ENCODE measurements at places on chromosomes 3 and 15.

- no peak for DNase-seq
Observed at GRCh38 chr3:53536282-53536681, 41.9 kb downstream of the CACNA1D start.

DNA sequence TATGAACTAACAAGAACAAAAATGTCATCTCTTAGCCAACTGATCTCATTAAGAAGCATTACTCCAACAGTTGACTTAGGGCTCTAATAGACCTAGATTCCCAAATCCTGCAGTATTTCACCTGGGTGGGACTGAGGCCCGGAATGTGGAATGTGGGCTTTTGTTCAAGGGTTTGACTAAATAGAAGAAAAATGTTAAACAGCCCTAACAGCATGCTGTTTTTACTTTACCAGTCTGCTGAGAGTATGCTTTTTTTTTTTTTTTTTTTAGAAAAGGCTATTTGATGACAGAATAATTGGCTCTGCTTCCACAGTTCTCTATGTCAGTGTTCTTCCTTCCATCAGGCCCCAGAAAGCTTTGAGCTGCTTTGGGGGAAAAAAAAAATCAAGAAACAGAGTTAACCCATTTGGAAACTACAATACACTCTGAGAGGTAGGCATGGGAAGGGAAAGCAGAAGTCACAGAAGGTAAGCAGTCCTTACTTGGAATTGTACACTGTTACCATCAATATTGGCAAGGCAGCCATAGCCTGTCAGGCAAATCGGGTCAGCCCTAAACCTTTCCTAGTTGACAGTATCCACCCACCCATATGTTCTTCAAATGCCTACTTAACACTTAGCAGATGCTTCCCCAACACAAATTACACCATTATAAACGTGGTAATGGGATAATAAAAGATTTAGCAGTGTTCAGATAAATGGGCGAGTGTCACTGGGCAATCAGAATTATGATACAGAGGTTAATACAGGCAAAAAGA, 224.2 kb downstream of the CNTN3 start:
- no peak for DNase-seq

GRCh38 chr3:55341502-55342031, 145.5 kb downstream of the WNT5A start:
- DNase-seq = no peak

DNA sequence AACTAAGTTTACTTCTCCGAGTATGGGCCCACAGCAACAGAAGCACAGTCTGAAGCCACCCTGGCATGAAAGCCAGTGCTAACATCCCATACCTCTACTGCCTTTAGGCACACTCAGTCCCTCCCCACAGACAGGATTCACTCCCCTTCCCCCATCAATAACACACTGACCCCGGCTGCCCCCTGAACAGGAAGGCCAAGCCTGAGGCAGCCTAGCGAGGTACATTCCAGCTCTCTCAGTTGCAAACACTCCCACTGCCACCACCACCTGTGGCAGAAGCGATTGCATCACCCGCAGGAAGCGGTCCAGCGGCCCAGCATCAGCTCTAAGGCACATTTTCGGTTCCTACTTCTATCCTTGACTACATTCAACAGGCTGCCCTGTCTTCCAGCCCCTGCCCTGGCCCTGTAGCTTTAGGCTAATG, 7.0 kb upstream of the BMF start:
- DNase-seq = peak; percentile 47

DNA sequence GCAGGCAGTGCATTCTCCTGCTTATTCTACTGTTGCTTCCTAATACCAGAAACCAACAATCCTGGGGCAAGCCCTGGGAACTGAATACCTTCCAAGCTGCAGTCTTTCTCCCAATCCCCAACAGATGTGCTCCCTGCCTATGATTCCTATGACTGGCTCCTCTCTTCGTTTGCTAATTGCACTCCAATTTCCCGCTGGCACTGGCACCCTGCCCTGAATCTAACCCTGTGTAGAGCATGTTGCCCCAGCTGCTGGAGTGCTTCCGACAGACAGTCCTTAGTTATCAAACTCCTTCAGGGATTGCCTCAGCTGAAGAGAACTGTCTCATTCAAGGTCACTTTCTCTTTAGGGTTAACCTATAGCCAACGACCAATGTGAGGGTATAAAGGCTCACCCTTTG, 214.1 kb downstream of the NECTIN3 start:
- no peak for DNase-seq

- no peak for DNase-seq
Observed at GRCh38 chr3:194281766-194282165, 69.4 kb downstream of the CPN2 start.

GRCh38 chr15:68228143-68228970, 1.2 kb downstream of the CLN6 start:
- DNase-seq = no peak

- DNase-seq = no peak
Observed at GRCh38 chr3:133799794-133800585, 5.6 kb upstream of the SRPRB start.

DNA sequence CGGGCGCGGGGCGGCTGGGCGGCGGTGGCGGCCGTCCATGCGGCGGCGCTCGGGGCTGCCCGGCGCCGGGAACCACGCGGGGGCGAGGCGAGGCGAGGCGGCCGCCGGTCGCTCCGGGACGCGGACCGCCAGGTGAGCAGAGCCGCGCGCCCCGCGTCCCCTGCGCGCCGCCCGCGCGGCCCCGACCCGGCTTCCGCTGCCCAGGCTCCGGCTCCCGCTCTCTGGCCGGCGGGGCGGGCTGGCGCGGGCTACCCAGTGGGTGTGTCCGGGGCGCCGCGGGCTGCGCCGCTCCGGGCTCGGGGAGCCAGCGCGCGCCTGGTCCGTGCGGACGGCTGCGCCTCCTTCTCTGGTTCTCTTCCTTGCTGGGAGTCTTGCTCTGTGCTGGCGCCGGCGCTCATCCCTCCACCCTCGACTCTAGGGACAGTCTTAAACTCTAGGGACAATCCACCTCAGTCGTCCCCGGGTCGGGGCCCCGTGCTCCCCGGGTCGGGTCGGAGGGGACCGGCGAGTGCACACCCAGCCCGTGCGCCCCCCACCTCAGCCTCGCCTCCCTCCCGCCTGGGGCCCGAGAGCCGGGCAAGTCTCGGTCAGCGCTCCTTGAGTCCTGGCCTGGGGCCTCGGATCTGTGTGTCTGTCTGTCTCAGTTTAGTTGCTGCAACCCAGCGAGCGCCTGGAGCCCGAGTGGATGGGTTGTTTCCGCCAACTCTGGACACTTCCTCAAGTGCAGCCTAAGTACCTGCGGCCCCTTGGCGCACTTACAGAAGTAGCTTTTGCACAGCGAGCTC, 488 bp downstream of the THSD4 start:
- no peak for DNase-seq

DNA sequence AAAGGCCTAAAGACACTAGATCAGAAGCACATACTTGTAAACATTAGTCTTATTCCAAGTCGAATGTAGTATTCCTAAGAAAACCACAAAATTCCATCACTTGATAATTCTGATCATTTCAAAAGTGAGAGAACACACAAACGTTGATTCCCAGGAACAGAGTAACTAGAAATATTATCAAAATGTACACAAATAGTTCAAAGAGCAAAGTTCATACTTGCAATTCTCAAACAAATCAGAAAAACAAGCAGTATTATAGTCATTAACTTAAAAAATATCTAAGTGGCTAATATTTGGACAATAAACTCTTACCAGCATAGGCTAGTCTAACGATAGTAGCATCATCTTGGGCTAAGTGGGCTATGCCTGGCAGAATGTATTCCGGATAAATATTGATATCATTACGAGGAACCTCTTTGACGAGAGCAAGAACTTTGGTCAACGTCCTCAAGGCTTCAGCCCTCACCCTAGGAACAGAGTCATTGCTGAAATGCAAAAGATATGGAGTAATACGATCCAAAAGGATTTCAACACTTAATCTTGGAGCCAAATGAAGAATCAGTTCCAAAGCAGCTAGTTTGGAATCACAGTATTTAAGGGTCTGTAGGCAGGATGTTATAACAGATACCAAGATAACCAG, 13.3 kb downstream of the PIK3R4 start:
- no peak for DNase-seq

GRCh38 chr3:25335356-25335755, 92.7 kb upstream of the RARB start:
- no peak for DNase-seq

DNA sequence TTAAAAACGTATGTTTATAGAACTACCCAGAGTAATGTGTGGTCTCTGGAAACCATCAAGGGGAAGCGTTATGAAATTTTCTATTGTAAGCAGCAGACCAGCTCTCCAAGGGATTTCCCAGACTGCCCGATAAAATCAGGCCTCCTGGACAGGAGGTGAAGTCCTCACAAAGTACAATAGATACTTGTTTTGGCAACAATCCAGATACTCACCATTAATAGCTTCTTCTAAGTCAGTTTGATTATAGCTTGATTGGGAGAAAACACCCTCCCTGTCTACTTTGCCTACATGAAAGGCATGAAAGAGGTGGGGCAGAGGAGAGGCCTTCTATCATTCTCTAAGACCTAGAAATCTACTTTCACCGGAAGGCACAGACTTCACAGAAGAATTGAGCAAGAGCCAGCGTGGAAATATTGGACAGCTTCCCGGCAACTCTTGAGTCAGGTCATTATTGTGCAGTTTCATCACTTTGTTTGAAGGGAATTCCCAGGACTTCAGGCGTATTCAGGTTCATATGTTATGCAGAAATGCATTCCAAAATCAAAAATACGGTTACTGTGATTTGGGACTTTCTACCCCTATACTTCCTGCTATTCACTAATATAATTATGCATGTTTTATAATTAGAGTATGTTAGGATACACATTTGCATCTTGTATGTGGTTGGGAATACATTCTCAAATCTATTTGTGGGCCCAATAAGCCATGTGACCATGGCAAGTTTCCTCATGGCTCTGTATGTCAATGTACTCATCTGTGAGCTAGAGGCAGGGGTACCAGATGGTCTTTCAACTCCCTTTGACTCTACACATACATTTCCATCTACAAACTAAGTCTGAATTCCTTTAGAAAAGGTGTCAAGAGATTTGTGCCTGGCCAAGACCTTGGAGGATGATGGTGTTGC, 103.5 kb downstream of the CD47 start:
- no peak for DNase-seq

GRCh38 chr3:16252243-16252978, 12.3 kb downstream of the DPH3 start:
- no peak for DNase-seq

DNA sequence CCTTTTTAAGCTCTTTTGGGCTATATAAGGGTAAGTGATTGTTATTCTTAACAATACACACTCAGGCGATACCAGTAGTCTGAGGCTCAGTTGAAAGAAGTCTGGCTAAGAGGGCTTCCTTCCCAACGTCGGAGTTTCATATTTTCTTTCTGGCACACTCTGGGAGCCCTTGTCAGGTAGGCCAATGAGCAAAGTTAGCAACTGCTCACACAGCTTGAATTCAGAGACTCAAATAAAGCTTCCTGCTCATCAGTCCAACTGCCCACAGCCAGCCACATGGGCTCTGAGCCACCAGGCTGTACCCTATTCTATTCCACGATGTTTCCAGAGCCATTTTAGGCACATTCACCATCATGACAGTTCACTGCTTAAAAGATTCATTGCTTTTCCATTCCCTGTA, 155.1 kb upstream of the TBL1XR1 start:
- DNase-seq = no peak

DNA sequence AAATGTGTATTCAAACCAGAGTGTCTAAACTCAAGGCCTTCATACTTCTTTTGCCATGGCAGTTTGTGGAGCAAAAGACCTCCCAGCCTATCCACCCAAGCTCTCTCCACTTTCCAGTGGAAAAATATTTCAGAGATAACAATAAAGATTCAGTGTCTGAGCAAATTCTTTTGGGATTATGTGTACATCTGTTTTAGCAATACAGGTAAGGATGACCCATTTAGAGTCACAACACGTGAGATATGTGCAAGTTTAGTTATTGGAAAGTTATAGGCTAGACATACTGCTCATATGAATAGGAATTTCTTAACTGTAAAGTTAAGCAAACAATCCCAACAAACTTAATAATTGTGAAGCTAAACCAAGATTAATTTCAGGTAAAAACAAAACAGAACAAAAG, 174.5 kb upstream of the LRIG1 start:
- DNase-seq = no peak

DNA sequence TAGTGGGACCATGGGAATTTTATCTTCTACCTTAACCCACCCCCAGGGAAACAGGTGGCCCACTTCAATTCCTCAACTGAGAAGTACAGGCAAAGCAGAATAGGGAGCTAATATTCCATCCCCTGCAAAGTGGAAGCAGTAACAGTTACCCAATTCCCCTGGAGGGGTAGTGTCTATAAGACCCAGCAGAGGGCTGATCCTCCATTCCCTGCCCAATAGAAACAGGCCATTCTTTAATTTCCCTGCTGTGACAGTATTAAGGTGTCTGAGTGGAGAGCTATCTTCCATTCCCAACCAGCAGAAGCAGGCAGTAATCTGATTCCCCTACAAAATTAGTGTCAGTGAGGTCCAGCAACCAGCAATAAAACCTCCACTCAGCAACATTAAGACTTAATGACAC, 219.8 kb downstream of the ULK4 start:
- DNase-seq = no peak

- no peak for DNase-seq
Observed at GRCh38 chr3:45647148-45647619, 42.0 kb upstream of the SACM1L start.

- DNase-seq = no peak
Observed at GRCh38 chr3:177026505-177027277, 170.6 kb downstream of the TBL1XR1 start.

- no peak for DNase-seq
Observed at GRCh38 chr15:101051291-101052030, 132.3 kb downstream of the LRRK1 start.

GRCh38 chr15:78034495-78035191, 42.9 kb downstream of the TBC1D2B start:
- peak; percentile 86 for DNase-seq

- DNase-seq = no peak
Observed at GRCh38 chr3:66095295-66096001, 56.7 kb upstream of the MAGI1 start.

DNA sequence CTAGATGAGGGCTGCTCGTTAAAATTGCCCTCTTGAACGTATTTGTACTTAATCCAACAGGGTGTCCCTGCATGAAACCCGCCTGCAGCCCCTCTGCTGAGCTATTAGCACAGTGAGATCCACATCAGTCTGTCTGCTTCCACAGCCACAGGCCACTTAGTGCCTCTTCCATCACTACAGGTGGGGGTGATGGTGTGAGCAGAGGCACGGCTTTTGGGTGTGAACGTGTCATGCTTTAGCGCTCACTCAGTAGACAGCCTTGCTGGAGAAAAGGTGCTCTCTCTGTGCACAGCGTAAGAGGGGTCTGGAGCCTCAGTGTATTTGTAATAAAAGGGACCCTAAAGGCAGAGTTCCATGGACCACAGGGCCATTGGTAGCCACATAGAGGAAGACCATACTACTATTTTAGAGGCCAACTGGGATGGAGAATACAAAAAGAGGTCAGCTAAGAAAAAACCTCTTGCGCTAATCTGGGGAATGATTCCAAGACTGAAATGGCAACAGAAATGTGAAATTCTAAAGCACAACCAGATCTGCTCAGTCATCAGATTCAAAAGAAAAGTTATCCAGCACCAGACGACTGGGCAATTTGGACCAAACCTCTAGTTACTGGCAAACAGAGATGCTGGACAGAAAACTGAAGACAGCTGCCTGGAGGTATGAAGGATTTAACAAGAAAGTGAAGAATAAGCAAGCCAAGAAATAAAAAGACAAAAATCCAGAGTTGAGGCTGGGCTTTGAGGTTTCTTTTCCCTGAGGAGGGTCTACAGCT, 120.2 kb downstream of the ATP10A start:
- DNase-seq = no peak

Measured in activated naive CD4-positive, alpha-beta T cell treated with Interleukin-2 at 50 U/mL for 16 hours (primary cell).